Stimulated activated CD4-positive, alpha-beta T cell treated with anti-CD3 and anti-CD28 coated beads, Interleukin-12 subunit alpha, Interleukin-12 subunit beta, amount 100 ng/mL, for 4 hours (primary cell): ENCODE measurements at places on chromosomes 5 and 9.

GRCh38 chr9:35801328-35802128 lies 10.1 kb downstream of the NPR2 start:
- DNase-seq = no peak

- no peak for DNase-seq
Measured at GRCh38 chr5:172010278-172010677, 3.8 kb upstream of the FBXW11 start.

DNA sequence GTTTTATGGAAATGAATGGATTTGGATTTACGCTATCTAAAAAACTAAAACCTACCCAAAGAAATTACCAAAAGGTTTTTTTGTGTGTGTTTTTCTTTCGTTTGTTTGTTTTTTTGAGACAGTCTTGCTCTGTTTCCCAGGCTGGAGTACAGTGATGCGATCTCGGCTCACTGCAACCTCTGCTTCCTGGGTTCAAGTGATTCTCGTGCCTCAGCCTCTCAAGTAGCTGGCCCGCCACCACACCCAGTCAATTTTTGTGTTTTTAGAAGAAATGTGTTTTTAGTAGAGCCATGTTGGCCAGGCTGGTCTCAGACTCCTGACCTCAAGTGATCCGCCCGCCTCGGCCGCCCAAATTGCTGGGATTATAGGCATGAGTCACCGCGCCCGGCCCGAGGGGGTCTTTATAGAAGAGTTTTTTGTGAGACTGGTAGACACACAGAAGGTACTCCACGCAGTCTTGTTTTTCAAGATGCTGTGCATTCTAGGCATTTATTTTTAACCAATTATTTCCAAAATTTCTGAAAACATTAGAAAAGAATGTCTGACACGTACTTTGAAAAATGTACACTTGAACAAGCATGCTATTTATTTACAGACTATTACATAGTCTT lies 75.7 kb downstream of the NR6A1 start:
- DNase-seq = no peak

GRCh38 chr5:168920019-168920810 lies 341.0 kb upstream of the PANK3 start:
- DNase-seq = no peak

DNA sequence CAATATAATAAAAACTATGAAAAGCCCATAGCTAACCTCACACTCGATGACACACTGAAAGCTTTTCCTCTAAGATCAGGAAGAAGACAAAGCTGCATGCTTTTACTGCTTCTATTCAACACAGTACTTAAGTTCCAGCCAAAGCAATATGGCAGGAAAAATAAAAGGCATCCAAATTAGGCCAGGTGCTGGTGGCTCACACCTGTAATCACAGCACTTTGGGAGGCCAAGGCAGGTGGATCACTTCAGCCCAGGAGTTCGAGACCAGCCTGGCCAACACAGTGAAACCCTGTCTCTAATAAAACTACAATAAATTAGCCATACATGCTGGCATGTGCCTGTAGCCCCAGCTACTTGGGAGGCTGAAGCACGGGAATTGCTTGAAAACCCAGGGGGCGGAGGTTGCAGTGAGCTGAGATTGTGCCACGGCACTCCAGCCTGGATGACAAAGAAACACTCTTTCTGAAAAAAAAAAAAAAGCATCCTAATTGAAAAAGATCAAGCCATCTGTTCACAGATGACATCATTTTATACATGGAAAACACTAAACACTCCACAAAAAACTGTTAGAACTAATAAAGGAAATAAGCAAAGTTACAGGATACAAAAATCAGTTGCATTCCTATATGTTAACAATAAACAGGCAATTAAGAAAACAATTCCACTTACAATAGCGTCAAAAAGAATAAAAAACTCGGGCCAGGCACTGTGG lies 17.9 kb downstream of the ZFR start:
- DNase-seq = no peak

- DNase-seq = no peak
Measured at GRCh38 chr5:69312459-69313160, 20.0 kb downstream of the CCDC125 start.

- no peak for DNase-seq
Measured at GRCh38 chr5:66701244-66701643, 105.1 kb downstream of the MAST4 start.

GRCh38 chr5:117463881-117464570 lies 889.4 kb upstream of the SEMA6A start:
- no peak for DNase-seq

GRCh38 chr9:116212986-116213692 lies 59.5 kb downstream of the PAPPA start:
- DNase-seq = no peak

- no peak for DNase-seq
Measured at GRCh38 chr5:154313360-154314017, 123.0 kb downstream of the GALNT10 start.

- DNase-seq = no peak
Measured at GRCh38 chr5:116669261-116670031, 94.8 kb upstream of the SEMA6A start.
